Fibroblast of skin of left quadriceps (primary cell): ENCODE measurements at places on chromosomes 2 and 18.

GRCh38 chr2:132473174-132473883 lies 56.7 kb downstream of the GPR39 start:
- DNase-seq: no peak

DNA sequence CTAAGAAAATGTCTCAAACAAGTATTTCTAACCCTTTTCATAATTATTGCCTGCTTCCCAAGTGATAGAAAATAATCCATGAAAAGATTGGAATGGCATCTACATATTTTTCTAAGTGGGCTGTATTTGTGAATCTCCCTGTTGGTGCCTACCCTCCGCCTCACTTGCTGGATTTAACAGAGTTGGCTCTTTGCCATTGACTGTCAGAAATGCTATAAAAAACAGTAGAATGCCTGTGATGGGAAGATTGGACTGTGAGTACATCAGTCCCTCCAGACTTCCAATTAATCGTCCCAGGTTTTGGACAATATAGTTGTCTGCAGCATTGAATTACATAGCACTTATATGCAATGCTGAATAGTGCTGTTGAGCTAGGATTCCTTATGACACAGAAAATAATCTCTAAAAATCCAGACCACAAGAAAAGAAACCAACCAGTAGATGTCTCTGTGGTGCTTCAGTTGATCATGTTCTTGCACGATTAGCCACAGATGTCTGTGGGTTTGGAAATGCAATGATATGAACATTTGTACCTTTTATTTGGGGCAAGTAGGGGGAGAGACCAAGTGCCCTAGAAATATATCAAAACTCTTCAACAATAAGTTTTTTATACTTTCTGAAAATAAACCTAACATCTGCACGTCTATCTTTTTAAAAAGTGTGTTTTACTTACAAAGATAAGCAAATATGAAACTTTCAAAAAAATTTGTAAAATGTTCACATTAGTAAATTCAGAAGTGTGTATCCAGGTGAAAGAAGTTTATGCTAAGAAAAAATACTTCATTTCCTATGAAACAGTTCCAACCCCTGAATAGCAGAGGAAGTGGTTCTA lies 88.5 kb downstream of the DYNAP start:
- DNase-seq: peak; percentile 71

DNA sequence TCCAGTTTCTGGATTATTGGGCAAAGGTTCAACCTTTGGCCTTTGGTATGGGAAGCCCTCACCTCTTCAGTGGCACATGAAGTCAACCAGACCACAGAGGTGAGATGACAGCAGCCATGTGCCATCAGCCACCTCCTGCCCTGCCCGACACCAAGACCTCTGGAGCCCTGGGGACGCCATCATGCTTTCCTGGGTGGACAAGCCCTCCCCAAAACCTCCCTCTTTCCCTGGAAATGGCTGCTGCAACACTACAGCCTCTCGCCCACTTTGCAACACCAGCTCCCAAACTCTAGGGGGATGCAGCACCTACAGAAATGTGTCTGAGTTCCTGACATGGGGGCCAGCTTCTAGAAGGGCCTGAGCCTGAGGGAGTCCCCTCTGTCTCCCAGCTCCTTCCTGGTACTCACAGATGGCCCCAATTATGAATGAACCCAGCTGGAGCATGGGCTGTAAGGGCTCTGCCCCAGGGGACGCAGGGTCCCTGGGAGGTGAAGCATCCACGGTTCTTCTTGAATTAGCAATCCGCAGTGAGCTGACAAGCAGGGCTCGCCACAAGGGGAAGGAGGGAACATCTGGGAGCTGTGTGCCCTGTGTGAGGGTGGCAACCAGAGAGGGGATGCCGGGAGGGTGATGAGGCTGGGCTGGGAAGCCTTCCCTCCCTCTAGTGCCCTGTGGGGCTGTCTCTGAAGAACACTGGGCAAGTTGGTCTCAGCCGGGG lies 268.5 kb upstream of the HDAC4 start:
- no peak for DNase-seq

GRCh38 chr2:3805201-3805939 lies 102.0 kb downstream of the DCDC2C start:
- DNase-seq: no peak

GRCh38 chr2:56230156-56230555 lies 46.4 kb downstream of the CCDC85A start:
- DNase-seq: no peak

- DNase-seq: no peak
Measured at GRCh38 chr2:70250434-70250833, 2.0 kb upstream of the TIA1 start.

DNA sequence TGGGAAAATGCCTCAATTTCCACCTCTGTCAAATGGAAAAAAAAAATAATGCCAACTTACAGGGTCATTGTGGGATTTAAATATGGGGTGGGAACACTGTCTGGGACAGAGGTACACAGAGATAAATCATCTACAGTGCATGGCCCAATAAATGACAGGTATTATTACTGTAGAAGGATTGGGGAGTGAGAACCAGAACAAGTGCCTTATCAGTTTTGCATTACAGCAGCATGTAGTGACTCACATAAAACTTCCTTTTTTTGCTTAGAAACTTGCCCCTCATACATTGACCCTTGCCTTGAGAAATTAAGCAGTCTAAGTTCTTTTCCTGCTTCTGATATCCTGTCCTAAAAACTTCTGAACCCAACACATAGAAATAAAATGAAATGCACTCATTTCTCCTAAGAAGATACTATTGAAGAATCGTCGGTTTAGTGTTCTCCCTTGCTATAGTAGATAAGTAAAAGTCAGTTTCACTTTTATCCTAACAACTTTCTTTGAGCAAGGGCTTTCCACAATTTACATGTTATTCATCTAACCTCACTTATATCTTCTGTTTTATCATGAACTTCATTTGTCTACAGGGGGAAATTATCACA lies 121.0 kb upstream of the HAAO start:
- no peak for DNase-seq

DNA sequence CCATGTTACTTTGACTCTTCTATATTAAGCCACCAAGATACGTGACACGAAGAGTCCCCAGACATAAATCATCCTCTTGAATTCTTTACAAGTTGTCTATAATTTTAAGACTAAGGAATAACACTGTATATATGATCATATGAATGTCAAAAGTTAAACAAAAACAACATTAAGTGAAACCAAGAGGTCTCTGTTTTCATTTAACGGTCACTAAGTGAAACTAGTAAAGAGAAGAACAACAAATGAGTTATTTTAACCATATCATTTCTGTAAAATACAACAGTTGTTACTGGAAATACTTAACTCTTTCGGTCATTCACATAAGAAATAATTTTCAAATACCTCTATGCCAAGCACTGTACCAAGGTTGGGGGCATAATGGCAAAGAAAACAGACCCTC lies 45.7 kb upstream of the STK17B start:
- no peak for DNase-seq

GRCh38 chr18:52163478-52163877 lies 176.5 kb upstream of the DCC start:
- DNase-seq: no peak
